Mammary epithelial cell (primary cell): ENCODE measurements at places on chromosomes 12 and 14.
A peak's percentile ranks its signal among the peaks of the same experiment; 100 is the strongest.

GRCh38 chr12:110248096-110248447, 33.0 kb upstream of the ATP2A2 start:
- DNase-seq, result no peak

- peak; percentile 18 for DNase-seq
These were observed 41.1 kb upstream of the PCED1B start for GRCh38 chr12:47038270-47038748.

GRCh38 chr14:79420725-79421124, 790.6 kb downstream of the DIO2 start:
- no peak for DNase-seq

DNA sequence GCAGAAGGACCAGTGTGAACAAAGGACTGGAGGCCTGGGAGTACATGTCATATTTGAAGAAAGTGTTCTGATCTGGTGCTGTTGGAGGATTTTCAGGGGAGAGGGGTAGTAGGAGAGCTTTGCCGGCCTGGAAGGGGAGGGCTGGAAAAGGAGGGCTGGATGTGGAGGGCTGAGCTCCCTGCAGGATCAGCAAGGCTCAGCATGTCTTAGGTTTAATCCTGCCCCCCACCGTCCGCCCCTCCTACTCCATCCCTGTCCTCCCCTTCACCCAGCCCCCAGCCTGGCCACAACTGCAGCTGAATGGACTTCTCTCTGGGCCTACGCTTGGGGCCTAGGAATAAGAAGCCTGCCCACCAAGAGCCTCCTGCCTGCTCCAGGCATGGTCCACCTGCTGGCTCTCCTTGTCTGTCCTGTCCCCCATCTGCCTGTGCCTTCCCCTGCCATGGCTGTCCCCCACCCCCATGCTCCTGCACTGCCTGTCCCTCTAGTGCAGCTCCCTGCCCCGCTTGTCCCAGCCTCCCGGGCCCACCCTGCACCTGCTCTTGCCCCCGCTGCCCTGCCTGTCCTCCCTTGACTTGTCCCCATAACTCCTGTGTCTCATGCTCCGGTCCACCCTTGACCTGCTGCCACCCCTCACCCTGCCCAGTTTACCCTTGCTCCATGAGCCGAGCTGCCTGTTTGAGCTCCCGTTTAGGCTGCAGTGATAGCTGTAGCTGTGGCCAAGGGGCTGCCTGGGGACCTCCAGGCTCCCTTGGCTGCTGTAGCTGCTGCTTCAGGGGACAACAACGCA, 9.8 kb upstream of the RARG start:
- DNase-seq, result no peak

DNA sequence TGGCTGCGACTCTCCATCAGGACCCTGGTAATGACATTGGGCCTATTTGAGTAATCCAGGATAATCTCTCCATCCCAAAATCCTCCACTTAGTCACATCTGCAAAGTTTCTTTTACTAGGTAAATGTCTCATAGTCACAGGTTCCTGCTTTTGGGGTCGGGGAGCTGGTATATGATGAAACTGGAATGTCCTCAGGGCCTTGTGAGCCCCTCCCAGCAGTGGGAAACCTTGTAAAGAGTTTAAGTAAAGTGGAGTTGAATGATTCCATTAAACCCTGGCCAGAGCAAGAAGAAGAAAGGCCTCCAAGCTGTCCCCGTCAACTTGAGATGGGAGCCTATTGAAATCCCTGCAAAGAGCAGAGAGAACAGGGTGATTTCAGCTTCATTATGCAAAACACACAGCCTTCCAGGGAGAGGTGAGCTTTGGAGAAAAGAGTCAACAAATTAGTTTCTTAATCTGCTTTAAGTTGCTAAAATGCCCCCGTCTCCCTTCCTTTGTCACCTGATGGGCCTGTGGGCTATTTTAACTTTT, 12.6 kb downstream of the WSCD2 start:
- no peak for DNase-seq

DNA sequence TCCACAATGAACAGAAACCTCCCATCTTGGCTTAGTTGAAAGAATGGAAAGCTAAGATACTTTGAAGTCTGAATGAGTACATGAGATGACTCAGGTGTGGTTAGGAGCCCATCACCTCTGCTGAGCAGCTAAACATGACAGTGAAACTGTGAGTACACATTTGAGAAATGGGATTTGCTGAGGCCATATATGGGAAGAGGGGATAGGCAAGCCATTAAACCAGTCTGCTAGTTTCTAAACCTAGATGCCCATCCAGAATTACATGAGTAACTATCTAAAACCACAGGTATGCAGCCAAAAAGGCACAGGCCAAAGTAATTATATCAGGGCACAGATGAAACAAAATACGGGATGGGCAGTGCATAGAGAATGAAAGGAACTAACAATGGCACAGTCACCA, 41.2 kb downstream of the NKX2-1 start:
- DNase-seq, result peak; percentile 92

DNA sequence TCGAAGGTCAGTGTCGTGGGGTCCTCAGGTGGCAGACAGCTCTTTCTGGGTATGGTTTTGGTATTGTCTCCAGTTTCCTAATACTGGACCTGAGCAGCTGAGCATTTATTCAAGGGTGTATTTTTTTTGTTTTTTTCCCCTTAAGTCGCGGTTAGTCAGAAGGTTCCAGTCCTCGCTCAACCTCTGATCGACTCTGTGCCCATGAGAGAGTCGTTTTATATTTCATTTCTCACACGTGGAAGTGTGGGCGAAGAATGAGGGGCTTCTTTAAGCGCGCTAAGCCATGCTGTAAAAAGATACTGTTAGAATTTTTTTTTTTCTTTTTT, 499 bp downstream of the MIPOL1 start:
- DNase-seq, result no peak

GRCh38 chr12:64950711-64951298, 126.4 kb downstream of the TBC1D30 start:
- no peak for DNase-seq

DNA sequence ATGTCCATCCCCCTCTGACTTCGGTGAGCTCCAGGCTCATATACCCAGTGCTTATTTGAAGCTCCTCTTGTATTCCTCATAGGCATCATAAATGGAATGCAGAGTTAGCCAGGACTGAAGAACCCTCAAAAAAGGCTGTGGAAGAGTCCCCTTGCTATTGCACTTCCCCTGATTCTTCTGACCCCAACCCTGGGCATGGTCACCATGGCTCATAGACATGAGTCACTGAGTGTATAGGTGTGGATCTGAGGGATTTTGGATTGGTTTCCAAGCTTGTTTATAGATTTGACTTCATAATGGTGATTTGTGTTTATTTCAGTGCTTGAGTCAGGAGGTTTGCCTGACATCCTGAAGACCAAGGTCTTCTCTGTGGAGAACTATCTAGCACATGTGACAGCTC, 98.4 kb upstream of the SLC38A2 start:
- peak; percentile 55 for DNase-seq
